ENCODE measurements at places on chromosomes 7 and 10.

- no peak overlapping the region for H3K4me3 ChIP-seq
- DNase-seq, result no peak
- H3K4me1 ChIP-seq, result no peaks in the 10 kb centered on the region
- peaks cover 5% of the 10 kb centered on the region for H3K27me3 ChIP-seq
- no peak overlapping the region for H3K27ac ChIP-seq
- H3K36me3 ChIP-seq, result no peaks in the 10 kb centered on the region
Observed at GRCh38 chr7:31487476-31487875, 26.4 kb upstream of the ITPRID1 start.

DNA sequence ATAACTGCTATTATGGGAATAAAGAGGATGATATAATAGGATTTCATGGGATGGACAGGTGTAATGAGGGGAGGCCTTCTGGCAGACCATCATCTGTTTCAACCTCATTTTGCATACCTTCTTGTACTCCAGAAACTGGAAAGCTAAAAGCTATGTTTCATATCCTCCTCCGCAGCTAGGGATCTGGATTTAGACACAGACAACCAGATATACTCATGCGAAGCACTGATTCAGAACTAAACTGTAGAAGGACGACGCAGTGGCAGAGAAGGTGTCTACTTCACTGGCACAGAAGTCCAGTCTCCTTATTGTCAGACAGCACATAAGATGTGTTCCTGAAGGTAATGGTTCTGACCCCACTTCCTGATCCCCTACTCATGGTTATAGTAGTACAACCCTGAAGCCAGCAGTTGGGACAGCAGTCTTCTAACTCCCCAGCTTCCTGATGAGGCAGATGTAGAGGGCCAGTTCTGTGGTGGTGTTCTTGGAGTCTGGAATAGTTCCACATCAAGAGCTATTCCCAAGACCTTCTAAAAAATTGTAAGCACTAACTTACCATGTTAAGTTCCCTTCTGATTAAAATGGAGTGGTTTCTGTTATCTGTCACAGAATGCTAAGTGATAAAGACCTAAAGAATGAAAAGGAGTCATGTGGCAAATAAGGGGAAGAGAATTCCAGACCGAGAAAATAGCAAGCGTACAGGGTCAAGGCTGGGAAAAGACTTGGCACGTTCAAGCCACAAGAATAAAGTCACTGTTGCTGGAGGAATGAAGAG is 550.3 kb downstream of the GRM8 start:
- H3K4me3 ChIP-seq, result no peak overlapping the region
- H3K4me1 ChIP-seq, result no peaks in the 10 kb centered on the region
- H3K27me3 ChIP-seq, result no peaks in the 10 kb centered on the region
- DNase-seq, result no peak

- no peak overlapping the region for H3K27ac ChIP-seq
- peaks cover 6% of the 10 kb centered on the region for H3K4me1 ChIP-seq
- H3K4me3 ChIP-seq, result no peak overlapping the region
Observed at GRCh38 chr10:43042503-43043341, 34.1 kb upstream of the RET start.

DNA sequence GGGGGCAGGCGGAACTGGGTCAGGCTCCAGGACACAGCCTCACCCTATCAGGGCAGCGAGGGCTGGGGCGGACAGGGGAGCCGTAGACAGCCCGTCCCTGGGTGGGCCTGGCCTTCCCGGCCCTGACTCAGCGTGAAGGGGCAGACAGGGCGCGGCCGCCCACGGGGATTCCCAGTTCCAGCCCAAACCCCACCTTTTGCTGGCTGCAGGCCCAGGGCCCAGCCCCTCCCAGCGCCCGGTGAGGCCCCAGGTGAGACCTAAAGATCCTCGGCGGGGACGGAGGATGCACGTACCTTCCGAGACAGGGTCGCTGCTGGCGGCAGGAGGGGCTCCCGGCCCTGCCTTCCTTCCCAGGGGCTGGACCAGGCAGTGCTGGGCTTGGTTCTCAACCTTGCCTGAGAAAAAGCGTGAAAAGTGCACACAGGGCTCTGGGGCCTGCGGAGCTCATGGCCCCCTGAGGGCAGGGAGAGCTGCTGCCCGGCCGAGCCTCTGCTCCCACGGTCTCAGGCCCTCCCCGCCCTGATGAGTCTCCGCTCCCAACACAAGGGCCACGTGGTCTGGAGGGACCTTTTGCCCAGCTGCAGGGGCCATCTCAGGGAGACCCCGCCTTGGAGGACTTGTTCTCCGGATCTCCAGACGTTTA is 43.9 kb upstream of the DNAJB6 start:
- H3K4me3 ChIP-seq, result no peak overlapping the region
- H3K4me1 ChIP-seq, result no peaks in the 10 kb centered on the region
- no peaks in the 10 kb centered on the region for H3K36me3 ChIP-seq
- H3K27me3 ChIP-seq, result peaks cover 4% of the 10 kb centered on the region
- H3K27ac ChIP-seq, result no peak overlapping the region

GRCh38 chr7:55533050-55533728 is 39.1 kb downstream of the VOPP1 start:
- H3K27me3 ChIP-seq, result no peaks in the 10 kb centered on the region
- H3K4me1 ChIP-seq, result peaks cover 71% of the 10 kb centered on the region
- H3K27ac ChIP-seq, result peak overlapping the region; percentile 99
- H3K4me3 ChIP-seq, result peak overlapping the region; percentile 66

DNA sequence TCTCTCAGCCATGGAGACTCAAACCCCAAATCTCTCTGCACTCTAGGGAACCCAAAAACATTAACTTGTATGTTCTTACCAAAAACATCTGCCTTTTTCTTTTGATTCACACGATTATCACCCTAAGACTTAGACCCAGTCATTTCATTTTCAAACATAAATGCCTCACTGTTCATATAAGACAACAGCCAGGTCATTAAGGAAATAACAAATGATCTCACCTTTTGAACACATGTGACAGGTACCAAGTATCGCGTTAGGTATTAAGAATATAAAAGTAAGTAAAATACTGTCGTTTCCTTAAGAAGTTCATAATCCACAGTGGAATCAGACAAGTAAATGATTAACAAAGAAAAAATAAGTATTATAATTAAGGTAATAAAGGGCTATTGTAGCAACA is 8.8 kb downstream of the TM9SF3 start:
- no peak for DNase-seq
- peaks cover 62% of the 10 kb centered on the region for H3K4me1 ChIP-seq
- no peak overlapping the region for H3K4me3 ChIP-seq
- peaks cover 24% of the 10 kb centered on the region for H3K36me3 ChIP-seq

DNA sequence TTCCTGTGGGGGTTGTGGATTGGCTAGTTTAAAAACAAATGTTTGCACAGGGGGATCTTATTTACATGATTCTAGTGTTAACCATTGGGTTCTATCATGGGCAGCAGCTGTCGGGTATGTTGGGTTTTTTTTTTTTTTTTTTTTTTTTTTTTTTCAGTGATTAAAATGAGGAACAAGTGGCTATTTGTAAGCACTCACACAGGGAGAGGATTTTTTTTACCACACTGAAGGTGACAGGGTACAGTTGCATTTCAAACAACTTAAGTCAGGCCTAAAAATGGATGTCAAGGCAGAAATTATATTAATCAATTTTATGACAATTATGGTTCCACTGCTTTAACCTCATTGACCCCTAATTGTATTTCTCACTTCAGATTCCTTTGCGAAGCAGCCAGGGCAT is 92.8 kb downstream of the CD36 start:
- H3K4me3 ChIP-seq, result no peak overlapping the region
- DNase-seq, result no peak
- no peak overlapping the region for H3K27ac ChIP-seq
- H3K36me3 ChIP-seq, result no peaks in the 10 kb centered on the region
- no peaks in the 10 kb centered on the region for H3K4me1 ChIP-seq

DNA sequence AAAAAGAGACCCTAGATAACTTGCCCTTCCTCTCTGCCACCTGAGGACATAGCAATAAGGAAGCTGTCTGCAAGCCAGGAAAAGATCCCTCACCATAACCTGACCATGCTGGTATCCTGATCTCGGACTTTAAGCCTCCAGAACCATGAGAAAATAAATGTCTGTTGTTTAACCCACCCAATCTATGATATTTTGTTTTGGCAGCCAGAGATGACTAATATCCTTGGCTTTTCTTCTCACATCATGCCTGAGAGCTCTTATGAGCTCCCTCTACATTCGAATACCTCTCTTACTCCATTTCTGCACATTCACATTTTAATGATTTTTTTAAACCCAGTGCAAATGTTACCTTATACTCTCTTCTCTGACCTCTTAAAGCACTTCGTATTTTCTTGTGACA is 214.0 kb upstream of the CHRM2 start:
- no peak overlapping the region for H3K27ac ChIP-seq
- no peaks in the 10 kb centered on the region for H3K27me3 ChIP-seq
- no peak overlapping the region for H3K4me3 ChIP-seq
- no peak for DNase-seq

- H3K27me3 ChIP-seq, result peaks cover 16% of the 10 kb centered on the region
- H3K36me3 ChIP-seq, result no peaks in the 10 kb centered on the region
- no peak overlapping the region for H3K27ac ChIP-seq
- no peak overlapping the region for H3K4me3 ChIP-seq
- DNase-seq, result no peak
Observed at GRCh38 chr10:123729523-123729922, 63.4 kb downstream of the GPR26 start.

DNA sequence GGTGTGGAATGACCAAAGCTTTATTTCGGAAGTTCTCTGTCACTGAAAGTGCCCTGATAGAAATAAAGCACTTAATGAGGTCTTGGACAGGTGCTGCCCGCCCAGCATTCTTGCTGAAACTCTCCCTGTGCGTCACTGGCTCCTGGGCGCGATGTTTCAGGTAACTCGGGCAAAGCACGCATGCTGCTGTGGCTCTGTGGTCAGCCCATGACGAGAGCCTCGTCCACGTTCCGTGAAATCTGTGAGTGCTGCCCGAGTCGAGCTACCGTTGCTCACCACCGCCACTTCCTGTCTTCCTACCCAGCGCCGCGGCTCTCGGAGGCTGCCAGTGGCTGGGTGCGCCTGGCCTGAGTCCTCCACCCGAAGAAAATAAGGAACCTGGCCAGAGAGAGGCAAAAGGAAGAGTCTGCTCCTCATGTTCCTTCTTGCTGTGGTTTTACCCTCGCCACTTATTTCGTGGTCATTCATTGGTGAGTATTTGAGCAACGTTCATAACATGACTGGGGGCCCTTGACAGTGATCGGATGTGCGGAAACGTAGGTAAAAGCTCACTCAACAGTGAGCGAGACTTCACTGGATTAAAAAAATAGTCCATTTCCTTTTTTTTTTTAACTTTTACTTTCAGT is 95.5 kb downstream of the MAP3K8 start:
- peak overlapping the region; percentile 87 for H3K4me3 ChIP-seq
- peak; percentile 92 for DNase-seq

DNA sequence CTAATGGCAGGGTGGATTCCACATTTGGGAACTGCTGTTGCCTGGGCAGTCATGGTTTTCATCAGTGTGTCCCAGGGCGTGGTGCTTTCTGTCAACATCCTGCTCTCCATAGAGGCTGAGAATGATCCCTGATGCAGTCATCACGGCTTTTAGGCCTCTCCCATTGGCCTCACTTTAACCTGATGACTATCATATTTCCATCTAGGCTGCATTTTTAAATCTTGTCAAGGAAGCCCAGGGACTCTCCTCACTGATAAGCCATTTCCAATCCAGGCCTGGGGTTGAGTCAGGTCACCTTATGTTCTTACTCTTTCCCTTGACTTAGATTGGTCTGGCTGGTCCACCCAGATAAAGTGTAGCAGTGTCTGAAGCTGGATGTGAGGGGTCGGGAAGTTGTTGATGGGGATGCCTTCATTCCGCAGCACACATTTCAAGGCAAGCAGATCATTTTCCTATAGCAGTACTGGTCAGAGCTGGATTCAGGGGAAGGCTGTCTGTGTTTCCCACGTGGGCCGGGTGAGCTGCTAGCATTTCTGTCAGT is 177.0 kb downstream of the AUTS2 start:
- no peaks in the 10 kb centered on the region for H3K36me3 ChIP-seq
- H3K4me1 ChIP-seq, result peaks cover 10% of the 10 kb centered on the region
- no peak overlapping the region for H3K27ac ChIP-seq
- H3K27me3 ChIP-seq, result no peaks in the 10 kb centered on the region

DNA sequence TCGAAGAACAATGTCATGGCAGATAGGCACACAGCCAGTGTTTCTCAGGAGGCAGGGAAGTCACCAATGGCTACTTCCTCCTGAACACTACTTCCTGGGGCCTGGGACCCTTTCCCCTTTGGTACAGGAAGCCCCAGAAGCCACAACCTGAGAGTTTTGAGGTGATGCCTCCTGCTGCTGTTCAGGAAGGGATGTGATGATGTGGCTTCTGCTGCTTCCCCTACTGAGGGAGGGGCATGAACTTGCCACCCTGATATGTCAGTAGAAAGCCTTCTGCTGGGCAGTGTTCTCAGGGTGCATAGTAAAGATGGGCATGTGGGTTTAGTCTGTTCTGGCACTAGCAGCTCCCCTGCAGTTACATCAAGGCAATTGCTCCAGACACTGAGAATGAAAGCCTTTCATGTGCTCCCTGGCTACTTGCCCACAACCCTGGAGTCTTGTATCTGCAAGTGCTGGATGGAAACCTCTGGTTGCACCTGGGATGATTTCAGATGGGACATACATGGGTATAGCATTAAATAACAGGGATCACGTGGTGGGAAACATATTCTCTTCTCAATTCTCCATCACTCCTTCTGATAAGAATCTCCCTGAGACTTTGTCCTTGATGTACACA is 69.3 kb downstream of the ADRA2A start:
- no peak for DNase-seq
- no peak overlapping the region for H3K27ac ChIP-seq
- peaks cover 29% of the 10 kb centered on the region for H3K27me3 ChIP-seq
- H3K4me1 ChIP-seq, result no peaks in the 10 kb centered on the region

DNA sequence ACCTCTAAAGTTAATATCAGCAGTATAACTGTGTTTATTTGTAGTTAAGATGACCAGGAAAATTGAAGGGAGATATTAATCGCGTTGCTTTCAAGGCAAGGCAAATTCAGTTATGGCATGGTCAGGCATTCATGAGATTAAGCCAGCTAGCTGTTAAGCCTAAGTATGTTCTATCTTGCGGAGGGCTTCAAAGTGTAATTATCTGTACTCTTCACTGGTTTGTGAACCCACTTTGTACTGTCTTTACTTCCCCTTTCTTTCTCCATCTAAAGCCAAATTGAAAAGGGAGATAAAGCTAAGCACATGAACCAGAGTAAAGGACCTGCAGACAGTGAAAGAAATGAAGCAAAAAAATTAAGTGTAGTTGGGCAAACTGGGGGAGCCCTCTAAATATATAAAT is 483.1 kb upstream of the NRP1 start:
- peaks cover 13% of the 10 kb centered on the region for H3K4me1 ChIP-seq
- H3K36me3 ChIP-seq, result no peaks in the 10 kb centered on the region
- no peak overlapping the region for H3K27ac ChIP-seq

- peaks cover 5% of the 10 kb centered on the region for H3K27me3 ChIP-seq
- H3K27ac ChIP-seq, result peak overlapping the region; percentile 98
- H3K36me3 ChIP-seq, result peaks cover 8% of the 10 kb centered on the region
- peak overlapping the region; percentile 94 for H3K4me3 ChIP-seq
- DNase-seq, result no peak
- H3K4me1 ChIP-seq, result peaks cover 20% of the 10 kb centered on the region
Observed at GRCh38 chr10:16436367-16436757, 448 bp upstream of the PTER start.

DNA sequence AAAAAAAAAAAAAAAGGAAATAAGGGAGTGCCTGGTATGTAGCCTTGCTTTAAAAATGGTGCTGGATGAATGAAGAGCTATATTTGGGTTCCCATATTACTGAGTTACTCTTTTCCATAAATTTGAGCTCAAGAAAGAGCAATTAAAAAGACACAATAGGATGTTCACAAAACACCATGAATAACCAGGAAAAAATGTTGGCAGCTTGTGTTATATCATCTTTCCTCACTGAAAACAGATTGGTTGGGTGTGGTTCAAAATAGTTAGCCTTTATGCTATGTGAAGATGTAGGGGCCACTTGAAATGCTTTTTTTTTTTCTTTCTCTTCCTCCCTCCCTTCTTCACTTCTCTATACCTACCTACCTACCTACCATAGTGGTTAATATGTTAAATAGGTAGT is 256.9 kb downstream of the STK31 start:
- no peaks in the 10 kb centered on the region for H3K36me3 ChIP-seq
- H3K27ac ChIP-seq, result no peak overlapping the region
- H3K27me3 ChIP-seq, result peaks cover 10% of the 10 kb centered on the region
- no peak overlapping the region for H3K4me3 ChIP-seq

All from stimulated activated naive B cell treated with anti-CD40 and anti-IgM and Interleukin-4, amounts not matched to agents 10 μg/mL and 1 μg/mL and 100 μg/mL, for 72 hours (primary cell).